ENCODE measurements at places on chromosomes 3 and 15.

DNA sequence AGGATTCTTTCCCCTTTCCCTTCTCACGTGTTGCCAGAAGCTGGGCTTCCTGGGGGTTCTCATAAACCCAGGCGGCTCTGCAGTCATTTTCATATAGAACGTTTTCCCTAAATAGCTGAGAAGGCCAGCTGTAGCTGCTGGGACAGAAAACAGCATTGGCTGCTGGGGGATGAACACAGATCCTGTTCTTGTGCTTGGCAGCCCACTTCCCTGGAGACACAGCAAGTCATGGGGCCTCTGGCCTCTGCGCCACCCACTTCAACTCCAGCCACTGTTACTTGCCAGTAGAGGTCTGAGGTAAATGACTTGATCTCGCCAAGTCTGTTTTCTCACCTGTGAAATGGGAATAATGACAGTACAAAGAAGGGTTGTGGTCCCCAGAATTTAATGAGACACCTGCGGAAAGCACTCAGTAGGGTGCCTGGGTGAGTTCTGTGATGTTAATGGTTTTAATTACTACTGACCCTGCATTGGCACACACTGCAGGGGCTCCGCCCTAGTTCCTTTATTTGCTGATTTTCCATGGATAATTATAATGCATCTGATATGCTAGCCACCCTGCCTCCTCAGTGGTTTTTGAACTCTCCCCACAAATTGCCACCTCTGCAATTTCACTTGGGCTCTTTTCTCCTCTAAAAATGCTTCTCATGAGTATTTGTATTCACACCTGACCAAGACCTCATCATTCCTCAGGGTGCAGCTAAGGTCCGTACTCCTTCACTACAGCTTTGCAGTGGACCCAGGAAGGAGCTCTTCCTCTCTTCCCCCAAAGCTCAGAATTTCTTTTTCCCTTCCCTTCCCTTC, 274.7 kb downstream of the RPLP1 start:
- no peak for DNase-seq

DNA sequence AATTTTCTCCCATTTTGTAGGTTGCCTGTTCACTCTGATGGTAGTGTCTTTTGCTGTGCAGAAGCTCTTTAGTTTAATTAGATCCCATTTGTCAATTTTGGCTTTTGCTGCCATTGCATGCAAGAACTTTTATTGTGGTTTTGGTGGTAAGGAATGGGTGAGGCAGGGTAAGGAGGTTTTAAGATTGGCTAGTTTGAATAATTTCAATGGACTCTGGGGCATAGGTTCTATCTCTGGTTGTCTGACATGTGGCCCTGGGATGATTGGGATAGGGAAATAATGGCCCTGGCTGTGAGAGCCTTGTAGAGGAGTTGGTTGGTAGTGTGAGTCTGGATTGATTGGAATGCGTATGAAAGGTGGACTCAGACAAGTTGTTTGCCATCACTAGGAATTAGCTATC, 38.0 kb downstream of the SEC22A start:
- no peak for DNase-seq

GRCh38 chr15:100713163-100713867, 110.9 kb downstream of the ASB7 start:
- DNase-seq, result no peak

GRCh38 chr3:126340596-126340942, 16.6 kb downstream of the KLF15 start:
- no peak for DNase-seq

DNA sequence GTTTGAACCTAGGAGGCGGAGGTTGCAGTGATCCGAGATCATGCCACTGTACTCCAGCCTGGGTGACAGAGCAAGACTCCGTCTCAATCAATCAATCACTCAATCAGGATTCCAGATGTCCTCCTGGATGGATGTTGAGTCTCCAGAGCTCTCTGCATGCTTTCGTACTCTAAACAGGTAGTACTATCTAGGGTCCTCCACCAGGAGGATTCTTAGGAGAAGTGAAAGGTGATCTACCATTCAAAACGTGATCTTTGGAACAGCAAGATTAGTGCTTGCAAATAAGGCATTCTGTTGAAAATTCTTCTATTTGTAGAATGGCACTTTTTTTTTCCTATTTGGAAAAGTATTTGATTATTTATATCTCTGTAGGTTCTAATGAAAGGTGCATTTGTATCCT, 34.3 kb downstream of the CNOT10 start:
- DNase-seq, result no peak

DNA sequence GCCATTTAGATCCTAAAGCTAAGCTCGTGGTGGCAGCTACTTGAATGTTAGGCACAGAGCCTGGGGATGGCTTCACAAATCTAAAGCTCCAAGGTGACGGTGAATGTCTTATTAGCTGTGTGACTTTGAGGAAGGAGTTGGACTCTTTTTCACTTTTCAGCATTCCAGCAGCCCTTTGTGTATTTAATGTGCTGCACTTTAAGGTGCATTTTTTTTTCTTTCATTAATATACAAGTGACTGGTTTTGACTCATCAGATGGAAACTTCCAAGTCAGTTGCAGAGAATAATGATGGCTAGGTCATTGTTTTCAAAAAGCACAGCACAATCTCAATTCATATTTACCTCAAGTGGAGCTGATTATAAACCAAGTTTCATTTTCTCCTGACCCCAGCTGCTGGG, 55.8 kb downstream of the TMED3 start:
- DNase-seq, result no peak

DNA sequence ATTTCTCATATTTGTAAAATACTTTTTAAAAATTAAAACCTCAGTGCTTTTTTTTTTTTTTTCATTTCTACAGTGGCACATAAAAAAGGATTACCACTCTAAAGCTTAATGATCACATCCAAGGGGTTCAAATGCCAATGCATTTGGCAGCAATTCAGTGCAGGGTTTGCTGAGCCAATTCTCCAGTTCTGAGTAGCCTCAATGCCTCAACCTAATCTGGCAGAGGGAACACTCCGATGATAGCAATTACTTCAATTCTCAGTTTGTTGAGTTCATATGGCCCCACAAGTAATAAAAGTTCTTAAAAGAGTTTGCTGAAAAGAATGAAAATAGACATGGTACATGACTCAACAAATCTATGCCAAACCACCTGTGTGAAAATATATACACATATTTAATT, 79.3 kb upstream of the RBMS3 start:
- no peak for DNase-seq

DNA sequence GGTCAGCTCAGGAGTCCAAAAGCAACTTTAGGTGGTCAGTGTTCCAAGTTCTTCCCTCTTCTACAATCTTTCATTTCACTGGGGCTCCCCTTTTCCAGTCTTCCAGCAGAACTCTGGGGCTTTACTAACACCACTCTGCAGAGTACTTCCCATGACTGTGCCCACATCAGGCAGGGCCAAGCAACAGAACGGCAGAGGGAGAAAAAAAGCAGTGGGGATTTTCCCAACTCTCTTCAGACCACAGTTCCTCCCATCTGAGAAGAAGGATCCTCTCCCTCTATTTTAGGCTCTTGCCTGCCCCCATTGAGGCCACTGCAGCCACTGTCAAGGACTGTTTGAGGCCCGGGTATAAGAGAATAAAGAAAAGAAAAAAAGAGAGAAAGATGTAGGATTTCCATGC, 70.7 kb downstream of the TTBK2 start:
- no peak for DNase-seq

- no peak for DNase-seq
Measured at GRCh38 chr3:171836855-171837254, 6.3 kb upstream of the TMEM212 start.

GRCh38 chr3:179950840-179951239, 85.9 kb downstream of the PEX5L start:
- DNase-seq, result no peak

DNA sequence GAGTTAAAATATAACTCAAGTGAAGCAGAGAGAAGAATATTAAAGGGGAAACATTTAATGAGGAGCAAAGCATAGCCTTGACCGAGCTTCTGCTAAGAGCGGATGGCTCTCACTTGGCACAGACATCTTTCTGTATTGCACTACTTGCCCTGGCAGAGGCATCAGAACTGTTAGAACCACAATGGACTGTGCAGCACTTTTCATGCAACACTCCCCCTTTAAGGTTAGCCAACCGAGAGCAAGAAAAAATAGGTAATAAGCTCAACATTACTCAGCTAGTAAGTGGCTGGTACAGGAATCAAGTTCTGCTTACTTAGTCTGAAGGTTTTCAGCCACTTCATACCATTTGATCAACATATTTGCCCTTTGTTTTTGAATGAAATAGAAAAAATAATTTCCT, 33.7 kb downstream of the CRTC3 start:
- no peak for DNase-seq

DNA sequence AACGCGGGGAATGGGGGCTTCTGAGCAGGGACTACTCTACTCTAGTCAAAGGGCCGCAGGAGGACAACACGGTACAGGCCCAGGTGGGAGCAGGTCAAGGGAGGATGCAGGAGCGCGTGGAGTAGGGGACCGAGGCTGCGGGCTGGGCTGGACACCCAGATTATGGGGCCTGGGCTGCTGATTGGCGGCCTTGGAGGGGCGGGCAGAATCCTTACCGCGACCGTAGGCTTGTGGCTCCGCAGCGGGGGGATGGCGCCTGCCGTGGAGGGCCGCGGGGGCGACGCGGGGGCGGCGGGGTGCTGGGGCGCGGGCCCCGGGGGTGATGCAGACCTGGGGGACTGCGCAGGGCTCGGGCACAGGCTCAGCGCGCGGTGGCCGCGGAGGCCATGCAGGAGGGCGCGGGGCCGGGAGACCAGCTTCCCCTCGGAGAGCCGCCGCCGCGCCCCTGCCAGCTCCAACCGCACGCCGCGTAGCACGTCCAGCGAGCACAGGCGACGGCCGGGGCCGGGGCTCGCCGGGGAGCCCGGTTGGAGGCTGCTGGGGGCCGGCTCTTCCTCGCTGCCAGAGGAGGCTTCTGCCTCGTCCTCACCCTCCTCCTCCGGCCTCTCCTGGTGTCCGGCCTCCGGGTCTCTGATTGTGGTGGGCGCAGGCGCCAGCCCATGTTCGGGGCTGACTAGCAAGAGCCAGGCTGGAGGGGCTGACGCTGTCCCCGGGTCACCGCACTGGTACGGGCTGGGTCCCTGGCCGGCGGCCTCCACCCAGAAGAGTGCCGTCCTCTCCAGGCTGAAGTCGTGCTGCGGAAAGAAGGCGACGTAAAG, 12.9 kb downstream of the UBAP1L start:
- DNase-seq, result no peak

DNA sequence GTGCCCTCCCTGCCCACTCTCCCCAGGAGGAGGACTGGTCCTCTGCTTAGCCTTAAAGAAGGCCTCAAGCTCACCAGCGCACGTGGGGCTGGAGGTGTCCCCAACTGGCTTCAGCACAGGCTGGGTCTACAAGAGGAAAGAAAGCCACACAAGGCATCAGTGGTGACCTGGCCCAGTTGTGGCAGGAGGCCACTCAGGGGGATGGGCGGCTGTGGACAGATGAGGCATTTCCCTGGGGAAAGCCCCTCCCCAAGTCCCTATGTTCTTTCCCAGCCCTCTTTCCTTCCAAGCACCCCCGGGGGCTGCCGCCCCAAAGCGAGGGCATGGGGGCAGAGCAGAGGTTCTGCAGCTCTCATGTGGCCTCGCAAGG, 155.2 kb upstream of the TLE3 start:
- DNase-seq, result no peak

- no peak for DNase-seq
Measured at GRCh38 chr3:71083726-71084131, 499.8 kb downstream of the FOXP1 start.

GRCh38 chr3:632571-633170, 436.1 kb downstream of the CHL1 start:
- no peak for DNase-seq

DNA sequence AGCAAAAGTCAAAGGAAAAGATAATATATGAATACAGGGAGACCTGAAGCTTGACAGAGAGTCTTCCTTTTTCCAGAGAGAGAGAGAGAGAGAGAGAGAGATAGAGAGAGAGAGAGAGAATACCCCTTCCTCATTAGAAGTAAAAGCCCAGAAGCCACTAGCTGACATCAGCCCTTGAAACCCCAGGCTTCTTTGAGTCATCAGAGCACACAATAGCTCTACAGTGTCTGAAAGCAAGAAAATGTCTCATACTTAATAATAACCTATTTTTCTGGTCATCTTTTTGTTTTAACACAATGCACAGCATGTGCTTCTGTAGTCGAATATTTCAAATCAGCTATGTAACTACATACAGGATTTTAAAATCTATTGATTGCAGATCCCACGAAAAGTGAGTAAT, 109.2 kb upstream of the NANOGP8 start:
- DNase-seq, result no peak

DNA sequence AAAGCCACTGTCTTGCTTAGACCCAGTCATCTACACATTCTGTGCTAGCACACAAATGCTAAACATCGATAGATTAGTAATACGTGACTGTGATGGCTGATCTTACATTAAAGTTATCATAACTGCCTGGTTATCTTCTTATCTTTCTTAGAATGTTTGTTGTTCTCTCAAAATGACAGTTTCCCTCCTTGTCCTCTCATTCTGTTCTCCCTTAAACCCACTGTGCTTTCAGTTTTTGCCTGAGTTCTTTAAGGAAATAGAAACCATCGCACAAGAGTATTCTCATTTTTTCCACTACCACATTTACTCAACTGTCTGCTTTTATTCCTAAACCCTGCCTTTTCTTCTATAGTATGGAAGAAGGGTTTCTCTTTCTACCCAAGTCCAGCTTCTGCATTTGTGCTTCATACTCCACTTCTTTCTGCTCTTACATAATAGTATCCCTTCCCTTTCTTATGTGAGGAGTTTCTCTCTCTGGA, 17.1 kb downstream of the STX19 start:
- no peak for DNase-seq

- no peak for DNase-seq
Measured at GRCh38 chr15:64532521-64533315, 72.3 kb downstream of the ZNF609 start.

DNA sequence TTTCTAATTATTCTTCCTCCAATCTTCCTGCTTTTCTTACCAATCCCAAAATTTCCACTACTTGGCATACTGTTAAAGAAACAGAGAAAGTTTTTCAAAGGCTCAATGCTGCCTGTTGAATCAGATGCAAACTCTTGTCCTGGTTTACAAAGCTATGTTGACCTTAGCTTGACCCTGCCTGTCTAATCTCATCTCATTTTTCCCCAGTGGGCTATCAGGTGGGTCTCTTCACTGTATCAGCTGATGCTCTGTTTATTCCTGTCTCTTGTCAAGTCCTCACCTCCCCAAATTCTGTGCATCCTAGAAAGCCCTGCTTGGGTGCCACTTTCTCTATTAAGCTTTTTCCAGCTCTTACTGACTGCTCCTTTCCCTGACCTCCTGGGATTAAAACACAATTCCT, 18.2 kb downstream of the NFKBIZ start:
- DNase-seq, result no peak

DNA sequence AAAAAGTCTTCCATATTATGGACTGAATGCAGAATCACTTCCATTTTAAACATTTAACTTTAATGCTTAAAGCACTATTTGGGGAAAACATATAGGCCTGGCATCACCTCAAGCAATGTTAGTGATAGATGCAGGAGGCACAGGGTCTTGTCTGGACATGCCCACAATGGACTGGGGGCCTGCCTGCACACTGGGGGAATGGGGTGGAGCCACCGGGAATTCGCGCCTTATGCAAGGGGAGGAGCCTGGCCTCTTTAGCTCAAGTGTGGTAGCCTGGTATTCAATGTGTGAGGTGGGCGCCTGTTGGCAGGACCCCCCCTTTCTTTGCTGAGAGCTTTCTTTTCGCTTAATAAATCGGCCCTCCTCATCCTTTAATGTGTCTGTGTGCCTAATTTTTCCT, 29.9 kb downstream of the ACKR4 start:
- no peak for DNase-seq

GRCh38 chr15:25944386-25944785, 81.3 kb upstream of the ATP10A start:
- no peak for DNase-seq

Measured in activated T-cell treated with anti-CD3 and anti-CD28 coated beads, Interleukin-2, amount 50 U/mL, for 1 hour (primary cell).